NCI-H146 (cell line): ENCODE measurements at places on chromosomes 1 and 21.

DNA sequence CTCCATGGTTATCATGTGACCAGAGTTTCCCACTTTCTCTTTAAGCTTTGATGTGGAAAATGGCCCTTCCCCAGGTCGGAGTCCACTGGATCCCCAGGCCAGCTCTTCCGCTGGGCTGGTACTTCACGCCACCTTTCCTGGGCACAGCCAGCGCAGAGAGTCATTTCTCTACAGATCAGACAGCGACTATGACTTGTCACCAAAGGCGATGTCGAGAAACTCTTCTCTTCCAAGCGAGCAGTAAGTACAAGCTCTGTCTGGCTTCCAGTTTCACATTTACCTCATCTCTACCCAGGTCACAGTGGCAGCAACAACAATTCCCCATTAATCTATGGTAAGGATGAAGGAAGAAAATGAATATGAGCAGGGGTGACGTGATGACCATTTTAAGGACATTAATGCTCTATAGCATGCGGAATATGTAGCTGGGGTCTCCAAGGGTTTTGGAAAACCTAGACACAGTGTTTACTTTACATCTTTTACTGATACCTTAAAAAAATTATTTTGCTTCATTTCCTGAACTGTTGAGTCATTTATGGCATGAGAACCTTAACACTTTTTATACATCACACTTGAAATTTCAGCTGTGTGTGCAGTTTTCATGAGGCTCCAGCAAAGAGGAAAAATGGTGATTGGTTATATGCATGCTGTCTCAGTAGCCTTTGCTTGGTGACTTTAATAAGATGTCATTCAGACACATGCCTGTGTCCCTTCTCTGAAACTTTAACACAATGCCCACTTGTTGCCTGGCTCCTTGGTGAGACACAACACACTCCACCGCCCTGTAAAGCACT, 286.3 kb upstream of the SGIP1 start:
- no peak for DNase-seq

GRCh38 chr1:64013395-64013794, 190.0 kb upstream of the UBE2U start:
- DNase-seq: no peak

GRCh38 chr21:38999161-38999560, 184.1 kb downstream of the PSMG1 start:
- no peak for DNase-seq

DNA sequence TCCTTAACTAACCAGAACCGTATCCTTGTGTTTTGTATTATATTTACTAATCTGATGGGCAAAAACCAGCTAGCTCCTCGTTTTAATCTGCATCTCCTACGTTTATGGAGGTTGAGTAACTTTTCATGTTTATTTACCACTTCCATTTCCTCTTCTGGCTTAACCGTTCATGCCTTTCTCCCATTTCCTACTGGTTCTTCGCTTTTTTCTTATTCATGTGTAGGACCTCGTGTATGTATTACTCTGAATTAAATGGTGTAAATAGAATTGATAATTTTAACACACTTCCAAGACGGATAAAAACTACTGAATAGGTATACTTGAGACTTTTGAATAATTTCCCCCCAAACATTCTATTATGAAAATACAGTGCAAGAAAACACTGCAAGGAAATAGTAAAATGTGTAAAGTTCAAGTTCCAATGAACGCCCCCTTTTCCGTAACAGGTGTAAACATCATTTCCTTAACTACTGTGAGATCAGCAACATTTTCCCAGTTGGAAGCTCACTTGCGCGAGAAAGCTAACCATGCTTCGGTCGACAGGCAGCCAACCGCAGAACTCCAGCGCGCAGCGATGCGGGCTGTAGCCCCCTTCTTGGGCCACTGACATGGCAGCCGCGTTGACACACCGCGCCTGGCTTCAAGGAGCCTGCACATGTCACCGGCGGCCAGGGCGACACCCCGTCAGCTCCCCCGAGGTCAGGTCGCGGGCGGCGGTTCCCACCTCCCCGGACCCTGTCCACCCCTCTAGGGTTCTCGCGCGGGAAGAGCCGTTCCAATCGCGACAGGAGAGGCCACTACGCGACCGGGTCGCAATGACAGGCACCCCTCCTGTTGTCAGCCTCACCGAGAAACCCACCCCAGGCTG, 816 bp downstream of the EDEM3 start:
- peak; percentile 44 for DNase-seq

DNA sequence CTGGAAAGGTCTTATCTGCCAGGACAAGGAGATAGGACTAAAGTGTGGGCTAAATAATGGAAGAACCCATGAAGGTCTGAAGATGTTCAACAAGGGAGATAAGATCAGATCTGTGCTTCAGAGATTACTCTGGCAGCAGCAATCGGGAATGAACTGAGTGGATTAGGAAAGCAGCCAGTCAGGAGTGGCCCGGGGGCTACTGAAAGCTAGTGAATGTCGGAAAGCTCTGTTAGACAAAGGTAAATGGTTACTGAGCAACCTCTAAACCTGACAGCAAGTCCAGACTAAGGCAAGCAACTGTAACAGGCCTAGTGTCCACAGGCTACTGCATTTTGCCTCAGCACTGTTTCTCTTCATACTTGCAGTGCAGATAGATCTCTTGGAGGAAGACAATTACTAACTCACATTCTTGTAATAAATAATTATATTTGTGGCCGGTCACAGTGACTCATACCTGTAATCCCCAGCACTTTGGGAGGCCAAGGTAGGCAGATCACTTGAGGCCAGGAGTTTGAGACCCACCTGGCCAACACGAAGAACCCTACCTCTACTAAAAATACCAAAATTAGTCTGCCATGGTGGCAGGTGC, 12.5 kb downstream of the IQGAP3 start:
- DNase-seq: no peak

DNA sequence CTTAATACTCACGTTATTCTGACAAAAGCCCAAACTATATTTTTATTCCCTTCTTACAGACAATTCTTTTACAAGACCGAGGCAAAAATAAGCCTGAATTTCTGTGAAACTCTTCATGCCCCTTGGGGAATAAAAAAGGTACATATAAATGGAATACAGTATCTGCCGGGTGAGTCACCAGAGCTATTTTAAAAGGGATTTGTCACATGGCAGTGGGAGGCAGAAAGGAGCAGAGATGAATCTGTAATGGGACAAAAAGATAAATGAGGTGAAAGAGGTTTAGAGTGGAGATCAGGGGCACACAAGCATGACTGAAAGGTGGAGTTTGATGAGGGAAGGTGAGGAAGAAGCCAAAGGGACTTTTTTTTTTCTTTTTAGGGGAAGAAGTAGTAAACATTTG, 8.8 kb downstream of the XCL1 start:
- no peak for DNase-seq

- DNase-seq: no peak
Observed at GRCh38 chr1:204456826-204457442, 37.7 kb downstream of the PIK3C2B start.

GRCh38 chr1:151970626-151971025, 23.0 kb downstream of the S100A10 start:
- DNase-seq: no peak

DNA sequence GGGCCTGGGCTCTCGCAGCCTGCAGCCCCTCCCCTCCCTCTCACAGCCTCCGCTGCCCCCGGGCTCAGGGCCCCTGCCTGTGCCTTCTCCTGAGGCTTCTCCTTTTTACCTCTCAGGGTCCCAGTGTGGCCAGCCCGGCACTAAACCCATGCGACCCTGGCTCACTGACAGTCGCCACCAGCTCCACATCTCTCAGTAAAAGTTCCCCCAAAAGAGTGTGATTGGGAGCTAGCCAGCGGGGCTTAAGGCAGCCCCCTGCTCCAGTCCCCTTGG, 26.6 kb downstream of the PDE9A start:
- no peak for DNase-seq
